ENCODE measurements at places on chromosomes 1 and 21.
A peak's percentile ranks its signal among the peaks of the same experiment; 100 is the strongest.

DNA sequence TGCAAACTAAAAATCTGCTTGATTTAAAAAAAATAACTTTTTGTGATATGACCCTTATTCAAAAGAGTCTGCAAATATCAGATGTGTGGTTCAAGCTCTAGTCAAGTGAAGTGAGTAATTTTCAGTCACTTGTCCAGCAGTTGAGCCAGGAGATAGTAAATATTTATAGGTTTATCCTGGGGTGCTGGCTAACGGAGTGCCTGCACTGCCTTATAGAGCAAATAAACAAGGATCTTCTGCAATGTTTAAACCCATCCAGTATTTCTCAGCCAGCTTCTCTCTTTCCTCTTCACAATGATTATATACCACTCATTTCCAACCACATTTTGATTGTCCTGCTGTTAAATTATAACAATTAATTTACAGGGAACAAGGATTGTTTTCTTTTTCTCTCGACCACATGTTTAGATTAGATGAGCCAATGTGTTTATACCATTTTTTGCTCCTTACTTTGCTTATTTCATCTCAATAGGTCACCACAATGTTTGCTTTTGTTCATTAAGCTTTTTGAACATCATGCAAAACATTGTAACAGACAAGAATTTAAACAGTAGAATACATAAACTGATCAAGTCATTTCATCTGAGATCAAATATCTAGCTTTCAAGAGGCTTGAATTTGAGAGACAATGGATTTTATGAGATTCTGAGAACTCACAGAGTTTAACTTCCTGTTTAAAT is 60.3 kb upstream of the GREM2 start:
- no peak for DNase-seq

GRCh38 chr1:234721476-234722269 is 111.7 kb upstream of the IRF2BP2 start:
- no peak for DNase-seq

DNA sequence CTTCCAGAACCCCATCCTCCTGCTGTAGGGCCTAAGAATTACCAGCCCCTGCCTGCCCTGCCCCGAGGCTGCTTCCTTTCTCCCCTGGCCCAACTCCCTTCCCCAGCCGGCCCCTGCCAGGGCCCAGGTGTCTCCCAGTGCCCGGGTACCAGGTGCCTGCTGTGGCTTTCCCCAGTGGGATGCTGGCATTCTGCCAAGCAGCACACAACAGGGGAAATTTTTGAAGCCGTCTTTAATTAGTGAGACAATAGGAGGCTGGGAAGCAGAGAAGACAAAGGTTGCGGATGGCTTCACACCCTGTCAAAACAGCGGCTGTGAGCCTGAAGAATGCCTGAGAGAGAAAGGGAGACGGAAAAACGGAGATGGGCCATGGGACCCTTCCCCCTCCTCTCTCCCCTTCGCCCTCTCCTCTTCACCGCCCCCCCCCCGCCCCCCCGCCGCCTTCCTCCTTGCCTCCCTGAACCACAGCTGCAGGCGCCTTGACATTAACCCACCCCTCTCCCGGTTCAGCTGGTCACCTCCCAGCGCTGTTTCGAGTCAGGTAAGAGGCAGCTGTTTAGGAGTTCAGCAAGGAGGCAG is 33.6 kb downstream of the LRRN2 start:
- DNase-seq: peak; percentile 9

DNA sequence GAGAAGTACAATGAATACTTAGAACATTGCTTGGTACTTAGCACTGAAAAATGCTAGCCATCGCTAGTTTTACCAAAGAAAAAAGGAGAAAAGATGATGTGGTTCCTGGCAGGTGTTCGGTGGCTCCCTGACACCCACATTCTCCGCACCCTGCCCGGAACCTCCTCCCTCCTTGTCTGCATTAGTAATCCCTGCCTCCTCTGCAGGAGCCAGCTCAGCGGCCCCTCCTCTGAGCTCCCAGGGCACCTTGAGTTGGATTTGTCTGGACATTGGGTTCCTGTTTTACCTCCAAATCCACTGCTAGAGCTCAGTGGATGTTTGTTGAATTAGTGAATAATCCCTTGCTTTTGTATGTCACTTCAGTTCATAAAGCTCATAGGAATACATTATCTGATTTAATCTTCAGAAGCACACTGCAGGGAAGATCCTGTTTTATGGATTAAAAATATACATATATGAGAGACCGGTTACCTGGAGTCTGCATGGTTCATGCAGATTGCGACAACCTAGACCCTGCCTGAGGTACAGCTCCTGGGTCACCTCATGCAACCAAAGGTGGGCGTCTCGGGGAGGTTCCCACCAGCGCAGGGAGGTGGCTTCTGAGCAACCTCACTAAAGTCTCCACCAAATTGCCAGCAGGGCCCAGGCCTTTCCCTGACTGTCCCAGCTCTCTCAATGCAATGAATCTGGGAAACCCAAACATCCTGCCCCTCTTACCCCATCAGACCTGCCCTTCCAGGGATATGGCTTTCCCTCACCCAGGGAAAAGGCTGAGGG is 24.2 kb downstream of the PCAT6 start:
- DNase-seq: no peak

DNA sequence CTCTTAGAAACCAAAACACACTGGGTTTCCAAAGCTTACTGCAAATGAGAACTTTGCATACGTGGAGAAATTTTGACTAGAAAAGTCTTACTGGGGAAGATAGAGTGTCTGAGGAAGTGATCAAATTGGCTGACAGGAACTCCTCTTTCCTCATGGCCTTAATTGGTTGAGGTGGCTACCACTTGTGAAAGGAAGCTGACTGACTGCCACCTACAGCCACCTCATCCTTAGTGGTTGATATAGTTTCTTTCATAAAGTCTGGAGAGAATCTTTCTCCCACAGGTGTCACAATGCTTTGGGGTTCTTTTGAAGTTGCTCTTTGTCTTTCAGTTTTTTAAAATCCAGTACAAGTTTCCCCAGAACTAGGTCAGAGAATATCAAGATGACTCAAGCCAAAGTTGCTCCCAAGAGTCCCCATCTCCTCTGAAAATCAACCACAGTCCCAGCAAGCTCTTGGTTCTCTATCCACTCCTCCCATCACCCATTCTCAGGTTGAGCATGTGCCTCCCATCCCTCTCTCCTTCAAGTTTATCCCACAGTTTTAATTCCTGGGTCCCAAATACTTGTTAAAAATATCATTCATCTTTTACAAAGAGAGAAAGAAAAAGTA is 43.3 kb downstream of the GPR88 start:
- no peak for DNase-seq

DNA sequence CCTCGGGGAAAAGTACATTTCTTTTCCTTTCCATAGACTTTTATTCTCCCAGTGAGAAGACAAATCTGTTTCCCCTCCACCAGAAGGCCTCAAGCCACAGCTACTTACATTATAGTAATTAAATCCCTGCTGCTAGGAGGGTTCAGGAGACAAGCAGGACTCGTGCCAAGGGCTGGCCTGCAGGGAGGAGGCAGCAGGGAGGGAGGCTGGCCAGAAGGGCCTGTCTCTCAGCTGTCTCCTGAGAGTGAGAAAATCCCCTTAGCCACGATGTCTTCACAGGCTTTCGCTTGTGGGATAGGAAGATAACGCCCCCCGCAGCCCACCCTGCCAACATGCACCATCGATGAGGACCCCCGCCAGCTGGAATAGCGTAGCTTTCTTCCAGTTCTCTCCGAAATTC is 14.0 kb downstream of the KCNN3 start:
- DNase-seq: no peak

- no peak for DNase-seq
These were observed 92.5 kb upstream of the KCNE2 start for GRCh38 chr21:34271189-34271851.

DNA sequence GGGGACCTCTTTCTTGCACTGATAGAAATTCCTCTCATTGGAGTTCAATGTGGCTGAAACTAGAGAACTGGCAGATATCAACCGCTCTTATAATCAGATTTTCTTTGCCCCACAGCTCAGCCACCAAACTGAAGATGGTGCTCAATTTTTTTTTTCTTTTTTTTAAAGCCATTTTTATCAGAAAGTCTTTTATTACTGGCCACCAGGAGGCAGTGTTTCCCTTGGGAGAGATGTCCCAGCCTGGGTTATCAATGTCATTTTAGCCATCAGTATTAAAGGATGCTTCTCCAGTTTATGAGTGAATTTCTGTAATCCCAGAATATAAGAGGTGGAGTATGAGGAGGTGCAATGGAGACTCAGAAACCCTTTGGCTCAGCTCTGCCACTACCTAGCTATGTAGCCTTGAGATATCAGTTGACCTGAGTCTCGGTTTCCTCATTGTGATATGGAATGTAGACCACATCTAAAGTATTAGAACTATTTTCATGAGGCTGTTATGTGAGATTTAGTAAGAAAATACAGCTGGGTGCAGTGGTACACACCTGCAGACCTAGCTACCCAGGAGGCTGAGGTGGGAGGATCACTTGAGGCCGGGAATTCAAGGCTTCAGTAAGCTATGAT is 27.6 kb downstream of the CD244 start:
- no peak for DNase-seq

GRCh38 chr1:24909388-24909898 is 20.6 kb downstream of the RUNX3 start:
- no peak for DNase-seq

DNA sequence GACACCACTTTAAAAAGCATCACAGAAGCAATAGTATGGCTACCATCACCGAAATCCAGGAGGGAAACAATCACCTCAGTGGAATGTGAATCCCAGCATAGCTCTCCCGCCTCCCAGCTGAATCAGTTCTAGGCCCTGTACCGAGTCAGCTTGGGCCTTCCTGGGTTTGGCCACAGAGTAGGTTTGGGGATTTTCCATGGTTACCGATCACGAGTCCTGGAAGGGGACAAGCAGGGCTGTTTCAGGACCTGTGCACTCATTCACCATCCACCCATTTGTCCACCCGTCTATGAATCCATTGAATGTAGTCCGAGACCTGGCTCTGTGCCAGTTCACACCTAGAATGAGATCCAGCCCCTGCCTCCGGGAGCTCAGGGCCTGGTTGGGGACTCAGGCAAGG is 94.2 kb downstream of the ARHGEF10L start:
- DNase-seq: no peak

DNA sequence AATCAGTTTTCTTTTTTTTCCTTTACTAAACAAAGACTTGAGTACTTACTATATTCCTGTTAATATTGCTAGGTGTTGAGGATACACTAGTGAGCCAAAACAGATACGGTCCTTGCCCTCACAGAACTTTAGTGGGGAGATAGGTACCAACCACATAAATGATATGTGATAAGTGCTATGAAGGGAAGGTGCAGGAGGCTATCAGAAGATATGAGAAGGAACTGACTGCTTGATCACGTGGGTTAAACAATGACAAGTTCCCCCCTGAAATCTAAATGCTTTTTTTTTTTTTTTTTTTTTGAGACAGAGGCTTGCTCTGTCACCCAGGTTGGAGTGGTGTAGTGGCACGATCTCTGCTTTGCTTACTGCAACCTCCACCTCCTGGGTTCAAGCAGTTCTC is 25.0 kb downstream of the RBM15 start:
- DNase-seq: no peak
